ENCODE measurements at places on chromosomes 13 and 19.

DNA sequence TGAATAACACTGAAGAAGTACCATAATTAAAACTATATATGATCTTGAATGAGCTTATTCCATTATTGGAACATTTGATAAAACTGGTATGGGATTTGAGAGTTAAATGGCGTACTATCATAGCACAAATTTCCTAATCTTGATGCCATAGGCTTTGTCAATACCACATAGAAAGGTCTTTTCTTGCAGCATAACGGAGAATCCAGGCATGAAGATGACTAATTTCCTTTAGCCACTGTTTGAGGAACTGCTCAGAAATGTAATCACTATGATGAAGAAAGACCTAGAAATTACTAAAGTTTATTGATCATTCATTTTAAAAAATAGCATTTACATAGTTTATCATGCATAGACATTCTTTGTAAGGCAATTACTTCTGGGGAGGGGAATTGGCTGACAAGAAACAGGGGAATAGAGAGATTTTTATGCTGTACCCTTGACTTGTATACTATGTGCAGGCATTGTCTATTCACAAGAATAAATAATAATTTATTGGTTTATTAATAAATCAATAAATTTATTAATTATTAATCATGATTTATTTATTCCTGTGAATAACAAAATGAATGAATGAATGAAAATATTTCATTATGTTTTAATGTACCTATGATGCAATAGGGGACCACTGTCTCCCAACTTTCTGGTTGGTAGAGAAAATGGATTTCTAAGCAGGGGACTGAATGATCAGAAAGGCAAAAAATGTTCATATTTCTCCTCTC, 2676.6 kb downstream of the PCDH9 start:
- no peak for DNase-seq

- DNase-seq, result no peak
Observed at GRCh38 chr13:32837973-32838927, 178.0 kb upstream of the KL start.

GRCh38 chr13:105285526-105285925, 1249.9 kb downstream of the EFNB2 start:
- no peak for DNase-seq

GRCh38 chr13:101835920-101836319, 383.4 kb downstream of the ITGBL1 start:
- no peak for DNase-seq

DNA sequence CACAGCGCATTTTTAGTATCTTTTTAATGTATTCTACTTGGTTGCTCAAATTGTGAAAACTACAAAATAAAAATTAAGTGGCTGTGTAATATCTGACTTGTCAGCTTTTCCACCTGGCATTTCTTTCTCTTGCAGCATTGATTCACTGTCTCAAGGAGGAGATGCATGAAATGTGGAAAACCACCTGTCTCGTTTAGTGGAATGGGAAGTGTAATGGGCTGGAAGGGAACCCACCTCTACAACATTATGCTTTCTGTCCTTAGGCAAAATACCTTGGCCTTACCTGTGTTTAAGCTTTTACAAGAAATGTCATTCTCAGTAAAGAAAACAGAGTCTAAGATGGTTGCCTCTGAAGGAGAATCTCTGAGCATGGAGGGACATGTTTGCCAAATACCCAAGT, 67.8 kb downstream of the FAM216B start:
- DNase-seq, result no peak

All from stimulated activated CD4-positive, alpha-beta T cell treated with anti-CD3 and anti-CD28 coated beads, TNF-alpha, amount 100 ng/mL, for 24 hours (primary cell).